ENCODE measurements at places on chromosomes 4 and X. TPM values are rescaled to one million over a fixed set of nuclear protein-coding genes. Genes with fewer than 3 reads are reported as not detected.

- no peak for DNase-seq
Observed at GRCh38 chr4:187598196-187598595, 397.4 kb upstream of the ZFP42 start.

The RTL5 gene
- 0.76 TPM for total RNA-seq

- DNase-seq: no peak
Observed at GRCh38 chr4:55176497-55176896, 51.1 kb upstream of the KDR start.

The CTAG1B gene
- not detected for total RNA-seq

The HPSE gene
- 16.5 TPM for total RNA-seq

The LRCH2 gene
- total RNA-seq: not detected

DNA sequence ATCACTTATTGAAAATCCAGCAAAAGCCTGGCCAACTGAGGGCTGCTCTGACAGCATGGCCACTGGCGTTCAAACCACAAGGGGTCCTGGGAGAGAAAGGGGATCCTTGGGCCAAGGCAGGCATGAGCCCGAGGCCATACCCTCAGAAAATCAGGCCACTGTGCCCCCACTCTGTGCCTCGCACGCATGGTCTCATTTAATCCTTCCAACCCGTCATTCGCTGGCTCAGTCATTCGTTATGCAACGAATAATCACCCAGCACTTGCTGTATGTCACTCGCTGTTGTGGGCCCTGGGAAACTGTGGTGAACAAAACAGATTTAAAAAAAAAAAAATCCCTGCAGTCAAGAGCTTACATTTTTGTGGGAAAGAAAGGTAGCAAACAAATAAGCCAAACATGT lies 112.7 kb downstream of the BCOR start:
- DNase-seq: no peak

- no peak for DNase-seq
Observed at GRCh38 chrX:110044346-110045249, 41.7 kb downstream of the TMEM164 start.

The LCORL gene
- 10.5 TPM for total RNA-seq

- no peak for DNase-seq
Observed at GRCh38 chr4:59039046-59039445, 1928.9 kb upstream of the IGFBP7 start.

DNA sequence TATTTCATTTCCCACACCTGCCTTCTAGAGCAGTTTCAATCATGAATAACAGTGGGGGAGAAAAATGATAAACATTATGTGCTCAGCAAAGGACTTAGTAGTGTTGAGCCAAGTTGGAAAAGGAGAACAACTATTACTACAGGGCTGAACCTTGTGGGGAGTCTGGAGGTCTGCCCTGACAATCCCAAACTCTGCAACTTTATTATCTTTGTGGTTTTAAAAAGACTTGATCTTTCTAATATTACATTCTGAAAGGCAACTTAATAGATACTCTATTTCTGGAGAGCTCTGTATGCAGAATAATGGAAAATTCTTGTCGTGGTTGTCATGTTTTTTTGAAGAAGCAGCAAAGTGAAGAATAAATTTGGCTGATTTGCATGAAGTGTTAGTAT lies 116.1 kb downstream of the SPCS3 start:
- no peak for DNase-seq

The CYBB gene
- not detected for total RNA-seq

GRCh38 chrX:47683184-47683828 lies 24.3 kb upstream of the UXT start:
- DNase-seq: no peak

DNA sequence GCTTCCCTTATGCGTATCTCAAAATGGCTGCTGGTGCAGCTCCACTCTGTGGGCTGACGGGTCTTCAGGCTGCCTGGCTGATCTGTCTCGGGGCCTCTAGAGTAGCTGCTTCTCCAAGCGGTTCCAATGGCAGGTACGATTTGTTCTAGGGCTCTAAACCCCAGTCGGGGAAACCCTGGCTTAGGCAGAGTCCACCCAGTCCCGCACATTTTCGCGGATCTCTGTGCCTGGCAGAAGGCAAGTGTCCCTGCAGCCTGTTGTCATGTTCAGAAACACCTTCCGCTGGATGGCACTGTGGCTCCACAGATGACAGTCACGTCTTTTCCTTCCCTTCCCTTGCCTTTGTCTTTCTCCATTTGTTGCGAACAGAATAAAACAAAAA lies 54.4 kb downstream of the NBDY start:
- no peak for DNase-seq

- DNase-seq: no peak
Observed at GRCh38 chrX:19156186-19156585, 33.9 kb upstream of the ADGRG2 start.

DNA sequence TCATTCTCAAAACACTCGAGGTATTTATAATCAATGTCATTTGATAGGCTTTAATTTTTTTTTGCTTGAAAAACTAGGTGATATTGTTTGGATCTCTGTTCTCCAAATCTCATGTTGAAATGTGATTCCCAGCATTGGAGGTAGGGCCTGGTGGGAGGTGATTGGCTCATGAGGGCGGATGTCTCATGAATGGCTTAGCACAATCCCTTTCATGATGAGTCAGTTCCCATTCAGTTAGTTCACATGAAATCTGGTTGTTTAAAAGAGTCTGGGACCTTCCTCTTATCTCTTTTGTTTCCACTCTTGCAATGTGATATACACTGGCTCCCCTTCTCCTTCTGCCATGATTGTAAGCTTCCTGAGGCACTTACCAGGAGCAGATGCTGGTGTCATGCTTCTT lies 638.7 kb downstream of the DMD start:
- DNase-seq: no peak

DNA sequence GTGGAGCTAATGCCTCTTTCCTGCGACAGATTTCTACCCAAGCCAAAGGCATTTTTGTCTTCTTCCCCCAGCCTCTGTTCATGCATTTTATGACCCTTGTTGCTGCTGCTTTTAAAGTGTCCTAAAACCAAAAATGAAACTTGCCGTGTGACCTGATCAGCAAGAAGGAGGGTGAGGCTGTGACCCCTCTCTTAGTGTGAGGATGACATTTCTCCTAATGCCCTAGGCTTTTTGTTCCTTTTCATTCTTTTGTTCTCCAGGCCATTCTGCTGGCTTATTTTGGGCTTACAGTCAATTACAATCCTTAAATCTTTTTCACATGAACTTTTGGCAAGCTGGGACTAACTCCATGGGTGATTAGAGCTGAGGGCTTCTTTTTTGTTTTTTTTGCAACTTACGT lies 34.4 kb downstream of the PTTG2 start:
- DNase-seq: no peak

DNA sequence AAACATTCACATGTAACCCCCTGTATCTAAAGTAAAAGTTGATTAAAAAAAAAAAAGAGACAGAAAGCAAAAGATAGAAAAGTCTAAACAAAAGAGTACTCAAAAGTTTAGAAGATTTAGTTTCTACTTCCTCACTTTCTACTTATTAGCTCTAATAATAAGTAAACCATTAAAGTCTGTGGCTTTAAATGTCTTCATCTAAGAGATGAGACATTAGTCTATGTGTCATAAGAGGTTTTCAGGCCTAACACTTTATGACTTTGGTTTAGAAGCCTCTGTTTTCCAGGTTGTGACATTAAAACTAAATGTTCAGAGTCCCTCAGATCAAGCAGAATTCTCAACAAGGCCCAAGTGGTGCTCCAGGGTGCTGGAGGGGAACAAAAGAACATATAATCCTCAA lies 42.2 kb upstream of the GUCY1A1 start:
- DNase-seq: no peak

The KCNE5 gene
- total RNA-seq: 0.24 TPM

GRCh38 chrX:154097003-154097588 lies 421 bp downstream of the MECP2 start:
- DNase-seq: peak; percentile 69

DNA sequence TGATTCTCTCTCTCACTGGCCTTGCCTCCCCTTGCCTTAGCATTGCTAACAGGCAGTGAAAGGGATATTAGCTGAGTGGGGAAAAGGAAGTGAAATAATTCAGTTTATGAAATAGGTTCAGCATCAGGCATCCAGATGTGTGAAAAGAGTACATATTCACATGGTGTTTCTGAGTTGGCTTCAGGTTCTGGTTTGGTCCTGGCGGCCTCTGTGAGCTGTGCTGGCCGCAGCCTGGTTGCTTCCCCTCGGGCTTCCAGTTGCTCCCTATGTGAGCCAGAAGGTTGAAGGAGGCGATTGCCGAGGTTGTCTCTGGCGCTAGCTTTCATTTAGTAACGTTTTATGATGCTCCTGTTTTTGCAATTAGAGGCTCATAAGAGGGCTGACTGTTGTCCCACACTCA lies 99.1 kb upstream of the TLR2 start:
- DNase-seq: no peak

- DNase-seq: no peak
Observed at GRCh38 chrX:121641560-121641959, 594.1 kb downstream of the GLUD2 start.

The NAP1L5 gene
- total RNA-seq: 4.8 TPM

DNA sequence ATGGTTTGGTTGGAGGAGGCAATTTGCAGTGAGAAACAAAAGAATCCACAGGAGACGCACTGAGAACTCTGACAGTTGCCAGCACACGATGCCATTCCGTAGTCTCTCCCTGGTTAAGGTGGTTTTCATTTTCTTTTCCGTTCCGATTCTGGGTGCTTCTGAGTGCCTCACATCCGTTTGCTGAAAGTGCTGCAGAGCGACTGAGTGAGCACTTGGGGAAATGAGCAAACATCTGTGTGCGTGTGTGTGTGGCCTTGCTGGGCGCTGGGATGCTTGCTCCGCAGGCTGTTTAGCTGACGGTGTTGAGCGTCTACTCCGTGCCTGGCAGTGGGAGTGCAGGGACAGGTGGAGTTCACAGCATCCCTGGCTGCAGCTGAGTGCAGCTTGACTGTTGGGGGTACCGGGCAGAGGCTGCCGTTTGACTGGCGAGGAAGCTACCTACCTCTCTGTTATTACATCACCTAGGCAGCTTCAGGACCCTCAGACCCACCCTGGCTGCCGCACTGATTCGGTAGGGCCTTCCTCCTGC lies 49.3 kb downstream of the SORCS2 start:
- no peak for DNase-seq

The DCAF8L2 gene
- total RNA-seq: not detected

The USP51 gene
- total RNA-seq: 1.6 TPM

- no peak for DNase-seq
Observed at GRCh38 chrX:122943918-122944317, 240.2 kb upstream of the GRIA3 start.

The RASL11B gene
- total RNA-seq: 0.40 TPM

DNA sequence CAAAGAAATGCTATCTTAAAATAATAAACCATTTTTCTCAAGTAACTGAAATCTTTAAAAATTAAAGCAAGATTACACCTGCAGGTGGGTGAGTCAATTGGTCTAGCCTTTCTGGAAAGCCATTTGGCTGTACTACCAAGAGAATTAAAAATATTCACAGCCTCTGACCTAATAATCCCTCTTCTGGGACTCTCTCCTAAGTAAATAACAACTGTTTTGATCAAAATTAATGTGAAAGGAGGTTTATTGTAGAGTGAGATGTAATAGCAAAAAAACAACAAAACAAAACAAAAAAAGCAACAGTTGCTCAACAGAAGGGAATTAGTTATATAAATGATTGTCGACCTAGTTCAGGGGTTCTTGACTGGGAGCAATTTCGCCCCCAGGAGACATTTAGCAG lies 89.0 kb downstream of the GEMIN8 start:
- DNase-seq: no peak

GRCh38 chrX:17375637-17376430 lies 834 bp downstream of the NHS start:
- DNase-seq: peak; percentile 7

DNA sequence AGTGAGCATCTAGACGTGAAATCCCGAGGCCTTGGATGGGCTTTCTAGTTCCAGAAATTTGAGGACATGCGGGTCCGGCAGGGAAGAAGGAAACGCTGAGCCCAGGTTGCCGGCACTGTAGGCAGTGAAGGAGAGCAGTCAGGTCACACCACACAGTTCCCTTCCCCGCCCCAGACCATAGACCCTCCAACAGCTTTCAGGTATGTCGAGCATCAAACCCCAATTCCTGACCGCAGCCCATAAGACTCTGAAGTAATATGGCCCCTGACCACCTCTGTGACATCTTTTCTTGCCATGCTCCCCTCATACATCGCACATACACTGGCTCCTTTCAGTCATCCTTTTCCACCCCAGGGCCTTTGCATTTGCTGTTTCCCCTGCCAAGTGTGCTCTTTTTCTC lies 23.0 kb downstream of the RTL5 start:
- no peak for DNase-seq

The AFM gene
- total RNA-seq: not detected

DNA sequence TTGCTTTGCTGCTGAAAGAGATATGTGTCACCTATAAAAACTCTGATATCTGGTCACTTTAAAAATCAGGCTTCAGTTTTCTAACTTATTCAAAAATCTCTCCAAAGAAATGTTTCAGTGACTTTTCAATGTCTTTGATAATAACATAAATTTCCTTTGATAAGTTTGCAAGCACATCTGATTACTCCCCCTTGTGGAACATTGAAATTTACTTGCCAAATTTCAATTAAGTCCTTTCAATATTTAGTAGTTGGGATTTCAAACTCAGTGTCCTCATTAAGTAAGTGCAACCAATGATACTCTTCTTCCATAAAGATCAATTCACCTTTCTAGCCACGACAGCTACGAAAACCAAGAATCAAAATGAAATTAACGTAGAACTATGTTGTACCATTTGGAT lies 151.3 kb upstream of the FAM47C start:
- DNase-seq: no peak

GRCh38 chr4:164659765-164660164 lies 94.2 kb upstream of the SMIM31 start:
- DNase-seq: no peak

- no peak for DNase-seq
Observed at GRCh38 chr4:38531141-38531727, 132.8 kb upstream of the KLF3 start.
